ENCODE measurements at places on chromosomes 5 and 9.

- DNase-seq: no peak
These were observed 10.1 kb upstream of the GRIA1 start for GRCh38 chr5:153480401-153480800.

GRCh38 chr5:142006363-142007236 is 6.2 kb downstream of the GNPDA1 start:
- no peak for DNase-seq

DNA sequence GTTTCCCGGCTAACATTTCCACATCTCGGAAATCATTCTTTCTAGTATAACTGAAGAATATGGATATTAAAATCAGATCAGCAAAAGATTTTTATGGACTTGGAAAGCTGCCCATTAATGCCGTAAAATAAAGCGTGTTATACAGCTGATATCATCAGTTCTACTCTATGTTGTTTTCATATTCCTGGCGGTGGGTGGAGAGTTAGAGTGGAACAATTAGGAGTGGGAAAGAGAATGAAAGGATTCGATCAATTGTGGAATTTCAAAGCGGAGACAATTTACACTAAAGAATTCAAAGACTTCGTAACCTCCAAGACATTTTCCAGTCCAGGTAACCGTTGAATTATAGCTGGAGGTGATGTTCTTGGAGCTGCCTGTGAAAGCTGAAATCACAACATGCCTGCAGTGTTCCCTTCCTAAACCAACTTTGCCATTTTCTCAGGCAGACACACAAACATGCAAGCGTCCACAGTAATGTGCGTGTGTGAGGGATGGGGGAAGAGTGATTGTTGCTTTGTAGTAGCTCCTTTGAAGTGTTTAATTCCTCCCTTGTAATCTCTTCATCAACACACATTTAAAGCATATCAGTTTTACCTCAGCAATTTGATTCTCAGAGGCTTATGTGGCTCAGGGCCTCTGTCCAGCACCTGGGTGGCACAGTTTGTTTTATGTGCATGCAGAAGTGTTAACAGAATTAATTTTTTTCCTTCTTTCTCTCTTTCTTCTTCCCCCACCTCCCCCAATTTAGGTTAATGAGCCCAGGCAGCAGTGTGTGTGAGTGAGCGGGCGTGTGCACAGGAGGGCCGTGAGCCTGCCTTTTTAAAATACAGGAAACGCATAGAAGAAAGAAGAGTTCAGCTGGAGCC is 544.1 kb downstream of the RAB3C start:
- no peak for DNase-seq

DNA sequence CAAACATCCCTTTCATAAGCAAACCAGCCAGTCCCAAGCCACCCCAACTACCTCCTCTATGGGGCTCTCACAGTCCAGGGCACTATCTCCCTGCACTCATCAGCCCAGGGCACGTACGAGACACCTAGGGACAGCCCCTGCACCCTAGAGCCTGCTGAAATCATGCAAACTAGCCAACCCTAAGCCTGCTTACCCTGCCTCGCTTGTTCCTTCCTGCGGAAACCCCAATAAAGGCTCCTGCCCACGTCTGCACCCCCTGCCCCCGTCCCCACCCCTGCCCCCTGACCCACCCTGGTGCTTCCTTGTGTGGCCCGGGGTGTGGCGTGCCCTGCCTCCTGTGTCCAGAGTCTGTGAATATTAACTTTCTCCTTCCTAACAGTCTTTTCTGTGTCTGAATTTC is 135.9 kb downstream of the GADD45G start:
- no peak for DNase-seq

- DNase-seq: no peak
These were observed 77.3 kb upstream of the LARP1 start for GRCh38 chr5:154677921-154678320.

GRCh38 chr5:140840978-140841962 is at the start of gene PCDHA8:
TSS of gene PCDHA8 (plus strand) at chr5:140841187. CDS start at chr5:140841322, 135 bp downstream.
- DNase-seq: no peak

DNA sequence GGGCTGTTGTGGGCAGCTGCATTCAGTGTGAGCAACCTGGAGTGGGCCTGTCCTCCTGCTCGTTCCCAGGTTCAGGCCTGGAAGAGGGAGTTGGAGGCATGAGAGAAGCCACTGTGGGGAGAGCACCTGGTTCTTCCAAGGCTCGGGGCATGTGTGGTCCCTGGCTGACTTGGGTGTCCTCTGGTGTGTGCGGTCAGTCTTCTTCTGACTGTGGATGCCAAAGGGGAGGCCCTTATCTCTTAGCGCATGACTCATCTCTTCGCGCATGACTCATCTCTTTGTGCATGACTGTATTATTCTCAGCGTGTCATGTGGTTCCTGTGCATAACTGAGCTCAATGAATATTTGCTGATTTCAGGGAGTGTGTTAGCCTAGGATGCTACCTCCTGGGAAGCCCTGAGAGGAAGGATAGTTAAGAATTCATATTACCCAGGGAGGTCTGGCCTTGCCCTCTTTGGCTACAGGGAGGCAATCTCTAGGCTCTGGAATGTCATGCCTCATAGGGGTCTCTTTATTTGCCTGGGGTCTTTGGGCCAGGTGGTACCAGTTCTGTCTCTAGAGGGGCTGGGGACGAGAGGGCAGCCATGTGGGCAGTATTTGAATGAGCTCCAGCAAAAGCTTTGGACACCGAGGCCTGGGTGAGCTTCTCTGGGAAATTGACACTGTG is 188.7 kb downstream of the HSPA4 start:
- no peak for DNase-seq

DNA sequence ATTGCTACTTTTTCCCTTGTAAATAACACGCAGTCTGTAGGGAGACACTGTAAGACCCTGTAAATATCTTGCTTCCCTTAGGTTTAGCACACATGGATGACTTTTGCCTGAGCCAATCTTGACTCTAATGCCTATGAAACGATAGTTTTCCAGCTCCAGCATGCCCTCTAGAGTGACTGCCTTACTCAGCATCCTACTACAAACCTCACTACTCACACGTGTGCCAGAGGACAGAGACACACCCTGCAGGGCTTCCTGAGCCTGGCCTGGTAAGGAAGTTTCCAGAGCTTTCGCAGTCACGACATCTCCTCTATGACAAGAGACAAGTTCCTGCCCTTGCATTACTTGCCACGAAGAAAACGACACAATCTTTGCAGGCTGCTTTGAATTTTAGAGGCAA is 138.1 kb downstream of the ATPSCKMT start:
- DNase-seq: no peak

DNA sequence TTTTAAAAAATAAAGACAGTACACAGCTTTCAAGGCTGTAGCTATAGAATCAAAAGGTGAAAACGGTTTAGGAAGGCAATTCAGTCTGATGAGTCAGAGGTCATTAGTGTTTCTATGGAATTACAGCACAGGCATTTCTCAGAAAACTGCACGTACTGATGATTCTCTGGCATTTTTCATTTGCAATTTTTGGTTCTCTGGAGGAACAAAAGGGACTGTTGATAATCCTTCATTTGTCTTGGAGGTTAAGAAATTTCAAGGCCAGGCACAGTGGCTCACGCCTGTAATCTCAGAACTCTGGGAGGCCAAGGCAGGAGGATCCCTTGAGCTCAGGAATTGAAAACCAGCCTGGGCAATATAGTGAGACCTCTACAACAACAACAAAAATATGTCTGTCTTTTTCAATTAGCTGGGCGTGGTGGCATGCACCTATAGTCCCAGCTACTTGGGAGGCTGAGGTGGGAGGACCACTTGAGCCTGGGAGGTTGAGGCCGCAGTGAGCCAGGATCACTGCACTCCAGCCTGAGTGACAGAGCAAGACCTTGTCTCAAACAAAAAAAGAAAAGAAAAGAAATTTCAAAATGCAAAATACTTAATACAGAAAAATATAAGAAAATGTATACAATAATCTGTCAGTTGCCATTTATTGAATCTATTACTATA is 27.3 kb downstream of the NR6A1 start:
- DNase-seq: no peak

DNA sequence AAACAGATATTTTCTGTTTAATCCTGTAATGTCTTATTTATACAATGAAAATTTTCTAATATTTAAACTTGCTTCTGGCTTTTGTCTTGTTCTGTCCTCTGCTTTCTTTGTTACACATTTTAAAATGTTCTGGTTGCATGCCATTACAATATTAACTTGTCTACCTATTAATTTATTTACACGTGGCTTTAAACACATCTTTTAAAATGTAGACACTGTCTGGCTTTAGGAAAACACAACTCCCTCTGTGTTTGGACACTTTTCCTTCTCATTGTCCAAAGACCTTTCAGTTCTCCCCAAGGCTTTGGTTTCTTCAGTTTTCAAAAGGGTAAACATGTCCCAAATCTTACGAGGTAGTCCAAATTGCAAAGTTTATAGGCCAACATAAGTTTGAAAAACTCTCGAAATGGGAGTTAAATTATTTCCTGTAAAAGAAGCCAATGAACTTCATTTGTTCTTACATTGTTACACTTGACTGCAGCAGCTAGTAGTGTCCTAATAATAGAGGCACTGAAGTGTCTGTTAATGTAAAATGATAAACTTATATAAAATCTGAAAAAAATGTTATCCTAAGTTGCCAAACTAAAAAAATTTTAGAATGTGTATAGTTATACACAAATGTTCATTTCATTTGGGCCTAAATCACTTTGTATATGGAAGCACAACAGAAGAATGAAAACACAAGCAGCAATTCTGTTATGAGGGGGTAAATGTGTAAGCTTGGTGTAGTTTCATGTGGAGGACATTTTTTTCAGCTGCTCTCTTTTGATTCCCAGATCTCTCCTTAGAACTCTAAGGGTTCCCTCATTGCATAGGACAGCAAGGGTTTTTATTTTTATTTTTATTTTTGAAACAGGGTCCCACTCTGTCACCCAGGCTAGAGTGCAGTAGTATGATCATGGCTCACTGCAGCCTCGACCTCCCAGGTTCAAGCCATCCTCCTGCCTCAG is 53.8 kb downstream of the ALDH1A1 start:
- DNase-seq: no peak

DNA sequence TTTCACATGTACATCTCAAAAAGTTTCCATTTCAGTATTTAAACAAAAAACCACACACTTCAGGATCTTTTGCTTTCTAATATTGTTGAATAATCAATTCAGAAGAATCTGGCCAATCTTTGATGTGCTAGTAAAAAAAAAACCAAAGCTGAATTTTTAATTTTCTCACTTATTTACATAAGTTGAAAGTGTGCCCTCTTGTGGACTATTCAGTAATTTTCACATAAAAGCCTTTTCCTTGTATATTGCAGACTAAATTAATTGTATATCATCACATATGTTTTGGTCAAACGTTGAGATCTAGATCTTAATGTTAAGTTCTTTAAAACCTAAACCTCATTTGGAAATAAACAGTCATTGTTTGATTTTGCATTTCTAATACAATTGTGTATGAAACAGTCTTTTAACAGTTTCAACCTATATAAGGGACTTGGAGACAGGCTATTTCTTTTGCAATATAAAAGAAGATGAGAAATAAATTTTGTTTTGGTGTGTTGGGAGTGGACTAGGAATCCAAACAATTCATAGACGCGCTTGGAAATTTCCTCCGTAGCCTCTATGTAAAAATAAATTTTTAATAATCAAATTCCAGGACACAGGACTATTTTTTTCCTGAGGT is 68.1 kb downstream of the NIPBL start:
- no peak for DNase-seq

Measured in activated T-helper 1 cell treated with anti-CD3 and anti-CD28 coated beads, Interleukin-2, amount 50 U/mL, for 16 hours (primary cell).